ENCODE measurements at places on chromosomes 7 and 10.

GRCh38 chr10:59179068-59179467 is 2.6 kb downstream of the PHYHIPL start:
- DNase-seq: no peak

DNA sequence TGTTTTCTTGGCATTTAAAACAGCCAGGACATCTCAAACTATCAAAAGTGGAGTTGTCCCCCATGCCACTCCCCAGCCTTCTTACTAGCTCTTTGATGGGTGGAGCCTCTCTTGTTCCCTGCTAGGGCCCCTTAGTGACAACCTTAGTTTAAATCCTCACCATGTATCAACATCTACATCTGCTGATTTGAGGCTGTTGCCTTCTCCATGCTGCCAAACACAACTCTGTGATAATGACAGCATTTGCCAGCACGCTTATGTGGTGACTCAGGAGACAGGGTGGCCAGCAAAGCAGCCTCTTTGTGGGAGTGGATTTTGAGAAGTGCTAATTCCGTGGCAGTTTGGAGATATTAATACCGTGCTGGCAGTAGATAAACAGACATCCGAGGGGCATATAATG is 145.4 kb downstream of the LRRC4 start:
- DNase-seq: peak; percentile 36

GRCh38 chr7:141584935-141585334 is 33.7 kb downstream of the AGK start:
- no peak for DNase-seq

DNA sequence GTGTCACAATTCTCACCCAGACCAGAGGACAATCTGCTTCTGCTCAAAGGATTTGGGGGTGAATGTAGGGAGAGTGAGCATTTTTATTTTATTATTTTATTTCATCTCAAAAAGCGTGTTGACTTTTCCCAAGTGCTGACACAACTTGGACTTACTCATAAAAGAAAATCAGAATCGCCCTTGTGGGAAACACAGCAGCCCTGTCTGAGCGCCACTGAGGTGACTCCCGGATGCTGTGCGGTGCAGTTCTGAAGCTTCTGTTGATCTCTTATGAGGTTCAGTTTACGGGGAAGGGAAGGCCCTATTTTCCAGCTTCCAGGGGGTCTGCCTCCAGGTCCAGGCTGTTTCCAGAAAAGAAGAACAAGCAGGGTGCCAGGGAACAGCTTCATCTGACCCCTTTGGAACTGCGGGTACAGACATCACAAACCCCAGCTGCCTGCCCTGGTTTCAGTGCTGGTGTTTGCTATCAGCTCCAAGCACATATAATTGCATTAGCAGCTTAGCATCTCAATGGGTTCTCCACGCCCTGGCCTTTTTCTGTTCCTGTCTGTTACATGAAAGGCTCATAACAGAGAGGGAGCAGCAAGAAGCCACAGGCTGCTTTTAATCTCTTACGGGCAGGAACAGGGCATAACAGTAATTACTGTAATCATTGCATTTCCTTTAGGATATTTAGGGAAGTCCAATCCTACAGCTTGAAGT is 52.4 kb downstream of the PARP12 start:
- no peak for DNase-seq

DNA sequence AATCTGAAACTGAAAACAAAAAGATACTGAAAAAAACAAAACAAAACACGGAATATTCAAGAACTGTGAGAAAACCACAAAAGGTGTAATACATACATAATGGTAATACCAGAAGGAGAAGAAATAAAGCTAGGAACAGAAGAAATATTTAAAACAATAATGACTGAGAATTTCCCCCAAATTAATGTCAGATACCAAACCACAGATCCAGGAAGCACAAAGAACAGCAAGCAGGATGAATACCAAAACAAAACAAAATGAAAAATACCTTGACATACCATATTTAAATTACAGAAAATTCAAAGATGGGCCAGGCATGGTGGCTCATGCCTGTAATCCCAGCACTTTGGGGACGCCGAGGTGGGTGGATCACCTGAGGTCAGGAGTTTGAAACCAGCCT is 57.7 kb upstream of the PARD3 start:
- no peak for DNase-seq

- no peak for DNase-seq
Observed at GRCh38 chr7:53518319-53518718, 482.9 kb downstream of the POM121L12 start.

DNA sequence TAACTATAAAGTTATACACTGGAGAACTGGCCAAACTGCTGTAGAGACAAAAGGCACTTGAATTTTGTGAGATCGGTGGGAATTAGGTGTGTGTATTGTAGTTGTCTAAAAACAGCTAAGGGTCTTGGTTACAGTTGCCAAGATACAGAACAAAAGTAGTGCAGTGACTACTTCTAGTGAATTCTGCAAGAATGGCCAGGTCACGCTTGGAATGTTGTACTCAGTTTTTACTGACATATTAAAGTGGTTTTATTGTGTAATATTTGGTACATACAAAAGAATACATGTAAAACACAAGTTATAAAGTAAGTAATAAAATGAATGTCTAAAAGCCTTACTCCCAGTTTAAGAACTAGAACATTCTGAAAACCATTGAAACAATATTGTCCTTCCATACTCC is 42.4 kb downstream of the PRPF18 start:
- DNase-seq: no peak

- no peak for DNase-seq
Observed at GRCh38 chr10:90865401-90865800, 6.4 kb upstream of the RPP30 start.

DNA sequence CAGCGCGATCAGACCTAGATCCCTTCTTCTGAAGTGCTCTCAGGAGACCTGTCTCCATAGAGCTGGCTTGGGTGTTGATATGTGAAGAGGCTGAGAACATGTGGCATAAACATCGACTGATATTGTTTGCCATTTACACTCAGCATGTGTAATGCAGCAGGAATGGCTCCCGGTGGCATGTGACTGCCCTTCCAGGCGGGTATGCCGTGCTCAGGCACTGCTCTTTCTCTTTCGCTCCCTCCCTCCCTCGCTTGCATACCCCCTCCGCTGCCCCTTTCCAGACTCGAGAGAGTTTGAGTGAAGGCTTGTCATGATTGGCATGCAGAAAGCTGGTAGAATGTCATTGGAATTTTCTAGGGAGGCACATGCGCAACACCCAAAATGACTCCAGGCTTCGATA is 107.3 kb upstream of the PDCD4 start:
- DNase-seq: no peak

DNA sequence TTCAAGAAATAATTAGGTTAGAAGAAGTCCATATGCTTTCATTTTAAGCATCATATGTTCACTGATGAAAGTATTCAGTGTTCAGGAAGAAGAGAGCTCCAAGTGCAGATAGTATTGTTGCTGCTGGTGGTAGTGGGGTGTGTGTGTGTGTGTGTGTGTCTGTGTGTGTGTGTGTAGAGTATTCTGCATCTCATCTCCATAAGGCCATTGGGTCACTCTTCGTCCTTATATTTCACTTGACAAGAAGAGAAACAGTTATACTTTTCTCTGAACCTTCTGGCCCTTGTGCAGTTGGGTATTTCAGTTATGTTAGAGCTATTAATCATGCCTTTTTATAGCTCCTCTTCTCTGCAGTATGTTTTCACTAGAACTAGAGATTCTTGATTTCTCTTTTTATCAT is 26.2 kb downstream of the ADAM22 start:
- DNase-seq: no peak

DNA sequence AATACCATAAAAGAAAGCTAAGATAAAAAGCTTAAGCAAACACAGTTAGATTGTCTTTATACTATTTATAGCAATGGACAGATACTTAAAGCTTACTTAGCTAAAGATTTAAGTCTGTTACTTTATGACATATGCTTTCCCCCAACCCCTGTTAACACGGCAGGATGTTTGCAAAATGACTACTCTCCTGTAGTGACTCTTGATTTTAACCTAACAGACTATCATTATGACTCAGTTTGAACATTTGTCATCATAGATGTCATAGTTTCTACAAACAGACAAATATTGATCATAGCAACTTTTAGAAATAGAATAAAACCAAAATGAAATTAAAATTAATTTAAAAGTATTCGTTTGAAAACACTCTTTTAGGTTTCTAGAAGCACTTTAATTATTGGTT is 7.8 kb upstream of the COMMD3 start:
- DNase-seq: no peak

DNA sequence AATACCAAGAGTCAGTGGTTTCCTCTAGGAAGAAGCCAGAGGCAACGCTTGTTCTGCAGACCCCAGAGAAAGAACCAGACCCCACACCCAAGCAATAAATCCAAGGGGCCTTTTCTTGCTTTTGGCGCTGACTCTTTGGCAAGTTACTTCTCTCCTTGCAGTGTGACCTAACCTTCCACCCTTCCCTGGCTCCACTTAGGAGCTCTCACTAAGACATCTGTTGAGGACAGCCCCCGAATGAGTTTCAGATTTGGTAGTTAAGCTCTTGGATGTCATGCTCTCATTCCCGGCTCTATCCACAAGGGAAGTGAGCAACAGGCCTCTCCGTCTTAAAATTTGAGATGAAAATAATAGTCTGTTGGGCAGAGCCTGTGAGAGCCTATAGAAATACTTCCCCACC is 50.6 kb upstream of the FAM204A start:
- no peak for DNase-seq

GRCh38 chr10:132332433-132332754 is 401 bp downstream of the LRRC27 start:
- peak; percentile 76 for DNase-seq

GRCh38 chr10:123550675-123551096 is 115.5 kb upstream of the GPR26 start:
- DNase-seq: no peak

DNA sequence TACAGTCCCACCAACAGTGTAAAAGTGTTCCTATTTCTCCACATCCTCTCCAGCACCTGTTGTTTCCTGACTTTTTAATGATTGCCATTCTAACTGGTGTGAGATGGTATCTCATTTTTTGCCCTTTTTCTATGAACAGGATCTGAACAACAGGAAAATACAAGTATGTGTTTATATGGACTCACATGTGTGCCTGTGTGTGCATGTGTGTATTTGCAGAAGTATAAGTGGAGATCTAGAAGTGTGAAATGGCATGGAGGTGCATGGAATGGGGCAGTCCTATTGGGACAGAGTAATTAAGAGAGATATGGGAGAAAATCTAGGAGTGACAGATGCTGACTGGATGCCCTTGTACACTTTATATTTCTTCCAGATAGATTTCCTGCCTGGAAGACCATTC is 111.6 kb upstream of the PCGF5 start:
- DNase-seq: no peak

DNA sequence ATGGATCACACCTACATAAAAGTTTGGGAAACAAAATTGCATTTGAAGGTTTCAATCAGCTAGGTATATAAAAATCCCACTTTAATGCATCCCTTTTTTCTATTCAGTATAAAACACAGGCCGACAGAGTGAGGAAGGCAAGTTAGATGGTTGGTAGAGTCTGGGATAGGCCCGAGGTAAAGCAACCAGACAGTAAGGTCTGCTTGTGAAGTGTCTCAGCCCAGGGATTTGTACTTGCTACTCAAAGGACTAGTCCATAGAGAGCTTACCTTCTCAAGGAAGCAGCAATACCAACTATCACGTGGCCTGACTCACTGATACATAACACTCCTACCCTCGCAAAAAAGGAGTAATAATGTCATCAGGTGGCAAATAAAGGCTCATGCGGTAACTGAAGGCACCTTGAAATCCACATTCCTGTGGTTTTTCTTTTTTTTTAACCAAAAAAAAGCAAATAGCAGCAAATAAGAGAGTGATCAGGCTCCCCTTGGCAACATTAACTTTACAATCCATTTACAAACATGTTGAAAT is 56.2 kb upstream of the ATP6V0A4 start:
- no peak for DNase-seq

- no peak for DNase-seq
Observed at GRCh38 chr7:104843198-104843597, 170.8 kb upstream of the KMT2E start.

DNA sequence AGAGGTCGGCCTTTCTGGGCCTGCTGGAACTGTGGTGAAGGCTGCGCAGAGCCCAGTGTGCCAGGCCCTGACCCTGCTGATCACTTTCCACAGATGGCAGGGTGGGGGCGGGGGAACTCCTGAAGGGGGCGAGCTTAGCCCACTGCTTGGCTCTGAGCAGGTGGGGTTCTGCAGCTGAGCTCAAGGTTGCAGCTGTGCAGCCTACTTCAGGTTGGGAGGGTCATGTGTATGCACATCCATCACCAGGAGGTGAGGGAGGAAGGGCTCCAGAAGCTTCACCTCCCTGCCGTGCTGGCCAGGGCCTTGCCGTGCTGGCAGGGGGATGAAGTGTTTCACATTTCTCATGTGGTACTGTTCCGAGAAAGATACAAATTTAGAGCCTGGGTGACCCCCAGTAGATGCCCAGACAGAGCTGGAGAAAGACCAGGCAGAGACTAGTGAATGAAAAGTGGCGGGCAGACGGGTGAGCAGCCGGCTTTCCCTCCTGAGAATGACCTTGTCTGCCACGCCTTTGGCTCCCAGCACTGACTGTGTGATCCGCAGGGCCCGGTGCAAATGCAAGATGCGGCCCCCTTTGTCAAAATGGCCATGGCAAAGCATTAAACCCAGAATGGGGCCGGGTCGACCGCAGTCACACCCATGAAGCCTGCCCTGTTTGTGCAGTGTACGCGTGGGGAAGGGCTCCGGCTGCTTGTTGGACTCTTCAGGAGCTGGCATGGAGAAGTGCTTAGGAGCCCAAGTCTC is 25.2 kb downstream of the FAM241B start:
- DNase-seq: no peak

DNA sequence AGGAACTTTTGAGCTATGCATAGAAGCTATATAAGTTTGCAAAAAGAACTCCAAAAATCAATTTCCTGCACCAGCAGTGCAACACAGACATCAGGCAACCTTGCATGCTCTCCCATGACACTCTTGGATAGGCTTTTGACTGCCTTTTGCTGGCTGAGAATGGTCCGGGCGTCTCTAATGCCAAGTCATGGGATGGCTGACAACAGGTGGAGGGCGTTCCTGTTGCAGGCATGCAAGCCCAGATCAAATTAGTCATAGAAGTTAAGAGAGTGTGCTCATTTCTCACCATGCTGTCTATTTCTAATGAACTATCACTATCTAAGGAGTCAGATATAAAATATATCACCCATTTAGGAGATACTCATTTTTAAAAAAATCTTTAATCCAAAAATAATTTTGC is 8.4 kb downstream of the PLCE1 start:
- no peak for DNase-seq

GRCh38 chr10:11146402-11147171 is 128.9 kb downstream of the CELF2 start:
- peak; percentile 59 for DNase-seq

DNA sequence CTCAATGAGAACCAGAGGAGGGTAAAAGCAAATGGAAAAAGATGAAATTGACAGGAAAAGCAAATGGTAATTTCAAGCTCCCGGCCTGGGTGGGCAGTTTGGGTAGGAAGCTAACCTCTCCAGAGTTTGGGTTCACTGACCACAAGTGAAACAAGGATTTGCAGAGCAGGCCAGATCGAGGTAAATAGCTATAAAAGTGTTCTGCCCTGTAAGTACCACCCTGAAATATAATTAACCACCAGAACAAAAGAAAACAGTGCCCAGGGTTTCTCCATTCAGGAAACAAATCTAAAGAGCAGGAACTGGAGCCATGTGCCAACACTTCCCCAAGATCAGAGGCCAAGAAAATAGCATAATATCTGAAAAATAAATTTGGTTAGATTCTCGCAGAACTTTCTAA is 276.7 kb upstream of the MEOX2 start:
- no peak for DNase-seq

Data from inflammatory macrophage treated with lipopolysaccharide for 4 hours (primary cell).